ENCODE measurements at places on chromosomes 11 and 22.

DNA sequence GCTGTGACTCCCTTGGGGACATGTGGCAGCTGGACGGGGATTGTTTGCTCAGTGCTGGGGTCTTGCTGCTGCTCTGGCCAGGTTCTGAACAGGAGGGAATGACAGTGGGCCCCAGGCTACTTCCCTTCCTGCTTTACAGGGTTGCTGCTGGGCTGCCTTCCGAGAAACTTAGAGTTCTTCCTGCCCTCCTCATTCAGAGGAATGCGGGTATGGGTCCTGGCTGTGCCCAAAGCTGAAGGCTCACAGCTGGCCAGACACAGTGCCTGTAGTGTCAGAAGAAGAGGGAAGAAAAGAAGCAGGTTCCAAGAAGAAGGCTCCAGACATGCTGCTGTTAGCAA, 108.3 kb upstream of the PARVA start:
- DNase-seq: no peak

DNA sequence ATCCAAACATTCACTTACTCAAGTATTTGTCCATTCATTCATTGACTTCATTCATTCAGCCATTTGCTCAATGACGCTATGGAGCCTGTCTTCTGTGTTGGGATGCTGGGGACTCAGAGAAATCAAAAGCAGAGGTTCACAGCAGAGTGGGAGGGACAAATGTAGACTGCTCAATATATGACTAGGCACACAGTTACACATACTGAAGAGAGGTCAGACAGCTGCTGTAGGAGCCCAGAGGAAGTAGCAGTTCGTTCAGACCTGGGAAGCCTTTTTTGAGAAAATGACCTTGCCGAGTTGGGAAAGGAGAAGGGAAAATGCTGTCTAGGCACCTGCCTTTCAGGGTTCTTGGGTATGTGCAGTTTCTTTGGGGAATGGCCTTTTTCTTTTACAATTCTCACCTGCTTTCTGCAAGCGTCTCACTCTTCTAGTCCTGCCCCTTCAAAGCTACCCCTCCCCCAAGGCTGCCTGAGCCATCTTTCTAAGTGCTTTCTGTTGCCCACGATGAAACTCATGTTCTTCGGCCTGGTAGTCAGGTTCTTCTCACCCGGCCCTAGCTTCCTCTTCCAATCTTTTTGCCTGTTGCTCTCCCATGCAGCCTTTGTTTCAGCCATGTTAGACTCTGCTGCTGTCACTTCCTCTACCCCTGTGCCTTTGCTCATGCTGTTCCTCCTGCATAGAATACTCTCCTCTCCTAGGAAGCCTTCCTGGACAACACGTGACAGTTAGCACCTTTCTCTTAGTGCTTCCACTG, 4.2 kb upstream of the UVRAG start:
- no peak for DNase-seq

- no peak for DNase-seq
These were observed 337.8 kb downstream of the MIAT start for GRCh38 chr22:26995235-26995634.

- no peak for DNase-seq
These were observed 2.9 kb downstream of the MICAL3 start for GRCh38 chr22:18021431-18021830.
